ENCODE measurements at places on chromosomes 7 and 10.

- DNase-seq = no peak
Observed at GRCh38 chr7:106075937-106076336, 36.2 kb downstream of the SYPL1 start.

GRCh38 chr10:97843281-97843671 is 6.4 kb upstream of the GOLGA7B start:
- DNase-seq = no peak

DNA sequence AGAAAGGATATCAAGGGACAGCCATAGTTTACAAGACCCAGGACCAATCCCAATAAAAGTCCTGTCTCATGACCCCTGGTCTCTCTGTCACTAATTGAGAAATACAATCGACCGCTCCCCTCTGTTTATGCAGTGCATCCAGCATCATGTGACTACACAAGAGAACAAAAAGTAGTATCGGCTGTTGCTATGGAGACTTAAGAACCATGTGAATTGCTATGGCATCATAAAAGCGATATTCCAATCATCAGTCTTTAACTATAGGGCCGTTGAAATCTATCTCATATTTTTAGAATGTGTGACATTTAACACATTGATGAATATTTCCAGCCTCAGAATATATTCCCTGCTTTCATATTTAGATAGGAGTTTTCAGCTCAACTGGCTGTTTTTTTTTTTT is 139.3 kb downstream of the FRMD4A start:
- DNase-seq = no peak

DNA sequence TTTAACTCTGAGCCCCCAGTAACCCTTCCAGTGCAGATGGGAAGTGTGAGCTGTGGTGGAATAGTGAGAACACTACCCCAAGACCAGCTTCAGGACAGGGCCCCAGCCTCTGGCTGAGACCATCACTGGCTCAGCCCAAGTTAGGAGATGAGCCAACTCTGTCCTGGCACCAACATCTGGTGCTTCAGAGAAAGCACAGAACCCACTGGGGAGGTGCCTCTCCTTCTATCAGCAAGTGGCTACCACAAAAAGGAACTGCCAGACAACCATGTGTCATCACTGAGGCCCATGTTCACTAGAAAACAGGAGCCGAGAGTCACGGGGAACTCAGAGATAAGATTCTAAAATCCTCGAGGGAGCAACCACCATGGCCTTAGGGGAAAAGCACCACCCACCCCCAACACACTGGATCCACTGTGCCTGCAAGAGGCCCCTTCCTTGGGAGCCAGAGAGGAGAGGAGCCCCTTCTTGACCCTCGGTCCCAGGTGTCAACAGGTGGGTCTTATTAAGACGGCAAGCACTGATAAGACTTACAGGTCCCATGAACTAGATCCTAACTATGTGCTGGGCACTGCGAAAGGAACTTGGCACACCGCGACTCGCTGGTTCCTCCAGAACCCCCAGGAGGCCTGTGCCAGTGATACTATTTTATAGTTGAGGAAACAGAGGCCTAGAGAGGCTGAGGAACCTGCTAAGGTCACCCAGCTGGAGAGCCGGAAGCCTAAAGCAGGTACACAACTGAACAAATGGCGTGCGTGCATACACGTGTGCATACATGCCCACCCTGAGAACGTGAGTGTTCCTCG is 102.7 kb downstream of the FAM53B start:
- no peak for DNase-seq

- DNase-seq = no peak
Observed at GRCh38 chr7:129218514-129219062, 6.2 kb upstream of the AHCYL2 start.

GRCh38 chr7:74302745-74303221 is 13.6 kb downstream of the CLIP2 start:
- no peak for DNase-seq

GRCh38 chr7:128131731-128132130 is 100.5 kb upstream of the LRRC4 start:
- no peak for DNase-seq

GRCh38 chr10:78513330-78513729 is 479.7 kb downstream of the RPS24 start:
- DNase-seq = no peak

- DNase-seq = no peak
Observed at GRCh38 chr10:12201543-12201942, 5.6 kb downstream of the CDC123 start.

GRCh38 chr10:76631036-76631670 is 1006.5 kb downstream of the KCNMA1 start:
- no peak for DNase-seq

DNA sequence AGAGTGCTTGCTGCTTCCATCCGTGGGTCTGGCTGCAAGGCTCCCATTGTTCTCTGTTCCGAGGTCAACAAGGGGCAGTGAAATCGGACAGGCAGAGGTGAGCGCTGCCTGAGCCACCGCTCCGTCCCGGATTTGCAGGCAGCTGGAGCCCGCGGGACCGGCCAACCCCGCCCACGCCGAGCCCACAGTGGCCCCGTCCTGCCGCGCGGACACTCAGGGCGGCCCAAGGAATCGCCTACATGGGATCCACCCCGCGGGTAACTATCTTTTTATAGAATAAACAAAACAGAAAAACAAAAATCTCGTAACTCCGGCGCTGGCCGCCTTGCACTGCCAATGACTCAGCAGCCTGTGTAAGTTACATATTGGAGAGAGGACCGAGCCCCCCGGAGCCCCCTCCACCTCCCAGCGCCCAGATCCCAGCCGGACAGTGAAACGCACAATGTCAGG is 1.9 kb downstream of the BNIP3 start:
- no peak for DNase-seq

DNA sequence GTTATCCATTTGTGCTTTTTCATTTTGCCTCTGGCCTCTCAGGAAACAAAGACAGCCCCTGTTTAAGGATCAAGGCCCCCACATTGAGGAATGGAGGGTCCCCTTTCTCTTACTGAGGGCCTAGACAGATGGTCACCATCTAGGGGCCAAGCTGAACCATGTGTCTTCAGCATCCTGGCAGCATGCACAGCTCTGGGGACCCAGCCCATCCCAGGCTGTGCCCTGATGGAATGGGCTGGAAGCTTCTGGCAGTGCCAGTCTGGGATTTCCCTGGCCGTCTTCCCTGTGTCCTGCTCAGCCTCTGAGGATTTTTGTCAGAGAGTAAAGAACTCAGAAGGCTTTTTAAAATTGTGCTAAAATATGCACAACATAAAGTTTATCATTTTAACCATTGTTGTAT is 116.8 kb downstream of the ITIH5 start:
- DNase-seq = no peak

- no peak for DNase-seq
Observed at GRCh38 chr7:131106681-131107336, 220.9 kb upstream of the MKLN1 start.

DNA sequence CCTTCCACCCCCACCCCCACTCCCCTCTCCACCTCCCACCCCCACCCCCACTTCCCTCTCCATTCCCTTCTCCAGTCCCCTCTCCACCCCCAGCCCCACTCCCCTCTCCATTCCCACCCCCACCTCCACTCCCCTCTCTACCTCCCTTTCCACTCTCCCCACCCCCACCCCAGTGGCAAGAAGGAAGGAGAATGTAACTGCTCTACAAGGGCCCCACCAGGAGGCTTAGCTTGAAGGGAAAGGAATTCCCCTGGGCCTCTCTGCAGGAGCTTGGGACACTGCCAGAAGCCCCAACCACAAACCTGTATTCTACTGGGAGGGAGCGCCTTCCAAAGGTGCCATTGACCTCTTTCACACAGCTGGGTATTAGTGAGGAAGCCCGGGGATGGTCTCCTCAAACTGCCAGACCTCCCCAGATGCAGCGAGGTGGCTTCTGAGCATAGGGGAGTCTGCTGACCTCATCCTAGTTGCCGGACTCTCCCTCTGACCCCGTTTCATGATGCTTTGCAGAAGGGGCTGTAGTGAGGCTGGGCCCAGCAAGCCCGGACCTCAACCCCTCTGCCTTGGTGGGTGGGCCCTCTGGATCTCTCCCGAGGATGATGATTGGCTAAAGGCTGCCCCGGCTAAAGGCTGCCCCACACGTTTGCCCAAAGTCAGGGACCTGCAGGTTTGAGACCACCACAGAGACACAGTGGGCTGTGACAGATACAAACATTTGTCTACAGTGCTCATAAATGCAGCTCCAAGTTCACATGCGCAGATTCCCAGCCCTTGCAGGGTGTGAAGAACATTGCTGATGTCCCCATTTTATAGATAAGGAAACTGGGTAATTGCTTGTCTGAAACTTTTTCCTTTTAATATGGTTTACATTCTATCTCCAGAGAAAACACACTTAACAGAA is 2.9 kb downstream of the DEPP1 start:
- DNase-seq = peak; percentile 75

All from epithelial cell of proximal tubule (primary cell).